ENCODE measurements at places on chromosomes 3 and 15.

GRCh38 chr3:186216900-186217819, 108.3 kb upstream of the ETV5 start:
- DNase-seq = no peak

DNA sequence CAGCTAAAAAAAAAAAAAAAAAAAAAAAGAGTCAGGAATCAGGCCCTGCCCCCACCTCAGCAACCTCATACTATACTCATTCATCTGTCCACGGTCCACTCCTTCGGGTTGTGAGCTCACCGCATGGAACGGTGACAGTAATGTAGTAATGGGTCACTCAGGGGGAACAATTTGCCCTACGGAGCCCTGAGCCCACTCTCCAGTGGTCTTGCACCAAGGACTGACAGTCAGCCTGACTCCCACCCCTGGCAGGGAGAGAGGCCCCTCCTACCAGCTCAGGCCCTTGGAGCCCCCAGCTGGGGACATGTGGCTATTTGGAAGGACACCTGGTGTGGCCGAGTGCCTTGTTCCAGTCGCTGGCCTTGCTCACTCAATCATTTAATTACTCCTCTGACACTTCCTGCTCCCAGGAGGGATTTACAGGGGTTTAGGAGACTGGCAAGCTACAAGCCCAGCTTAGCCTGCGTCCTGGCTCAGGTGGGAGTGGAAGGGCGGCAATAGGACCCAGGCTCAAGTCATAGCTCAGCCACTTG, 19.9 kb upstream of the CACNA2D2 start:
- peak; percentile 59 for DNase-seq

DNA sequence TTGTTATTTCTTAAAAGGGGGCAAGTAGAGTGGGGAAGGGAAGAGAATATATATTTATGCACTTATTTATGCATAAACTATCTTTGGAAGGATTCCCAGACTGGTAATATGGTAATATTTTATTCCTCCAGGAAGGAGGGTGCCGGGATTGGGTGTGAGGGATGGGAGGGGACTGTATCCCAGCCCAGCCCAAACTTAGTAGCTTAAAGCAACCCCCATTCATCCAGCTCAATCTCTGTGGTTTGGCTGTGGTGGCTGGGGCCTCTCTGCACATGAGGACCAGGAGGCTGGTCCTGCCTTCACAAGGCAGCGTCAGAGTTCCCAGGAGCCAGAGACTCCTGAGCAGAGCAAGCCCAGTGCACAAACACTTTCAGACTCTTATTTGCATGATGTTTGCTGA, 48.4 kb downstream of the CCNL1 start:
- no peak for DNase-seq

DNA sequence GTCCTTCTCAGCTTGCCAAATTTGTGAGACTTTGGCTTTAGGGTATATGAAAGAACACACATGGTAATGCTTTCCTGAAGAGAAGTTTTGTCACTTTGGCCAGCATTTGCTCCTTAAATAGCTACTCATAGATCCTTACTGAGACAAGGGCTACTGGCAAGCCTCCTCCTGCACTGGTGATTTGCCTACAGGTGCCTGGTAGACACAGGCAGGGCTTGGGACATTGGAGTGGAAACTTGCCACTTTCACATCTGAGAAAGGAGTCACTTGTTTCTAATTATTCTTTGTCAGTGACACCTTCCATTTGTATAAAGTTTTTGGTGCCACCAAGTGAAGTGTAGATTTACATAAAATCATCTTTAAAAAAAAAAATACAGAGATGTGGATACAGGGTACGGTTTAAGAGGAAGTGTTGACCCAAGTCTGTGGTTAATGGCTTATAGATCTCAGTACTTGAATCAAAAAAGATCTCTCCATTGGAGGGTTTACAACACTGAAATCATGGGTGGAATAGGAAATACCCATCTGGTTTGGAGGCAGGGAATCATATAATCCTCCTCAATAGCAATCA, 132.8 kb upstream of the GADL1 start:
- DNase-seq = no peak

DNA sequence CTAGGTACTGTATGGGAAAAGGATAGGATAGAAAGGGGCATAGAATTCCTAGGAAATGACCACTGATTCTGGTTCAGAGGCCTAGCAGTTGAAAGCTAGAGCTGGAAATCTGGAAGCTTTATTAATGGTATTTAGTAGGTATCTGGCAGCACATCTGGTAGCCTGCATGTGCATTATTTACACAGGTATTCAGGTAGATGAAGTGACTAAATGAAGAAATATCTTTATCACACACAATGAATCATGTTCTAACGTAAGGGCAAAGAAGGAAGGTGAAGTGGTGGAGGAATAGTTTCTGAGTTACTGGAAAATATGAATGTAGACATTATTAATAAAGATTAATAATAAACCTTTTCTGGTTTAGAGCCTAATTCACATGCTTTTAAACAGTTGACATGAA, 119.9 kb downstream of the MBNL1 start:
- DNase-seq = no peak

DNA sequence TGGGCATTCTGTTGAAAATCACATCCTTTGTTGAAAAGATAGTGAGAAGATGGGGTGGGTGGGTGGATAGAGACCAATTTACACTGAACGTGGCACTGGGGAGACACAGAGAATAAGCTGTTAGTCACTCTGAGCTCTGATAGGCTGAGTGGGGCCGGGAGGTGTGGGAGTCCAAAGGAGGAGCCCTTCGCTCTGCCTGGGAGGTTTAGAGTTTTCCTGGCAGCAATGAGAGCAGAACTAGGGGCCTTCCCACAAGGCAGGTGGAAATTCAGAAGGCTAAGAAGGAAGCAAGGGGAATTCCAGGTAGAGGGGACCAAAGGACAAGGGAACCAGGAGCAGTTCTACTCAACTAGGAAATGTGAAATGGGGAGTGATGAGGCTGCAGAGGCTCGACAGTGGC, 272.7 kb downstream of the RPLP1 start:
- DNase-seq = no peak

DNA sequence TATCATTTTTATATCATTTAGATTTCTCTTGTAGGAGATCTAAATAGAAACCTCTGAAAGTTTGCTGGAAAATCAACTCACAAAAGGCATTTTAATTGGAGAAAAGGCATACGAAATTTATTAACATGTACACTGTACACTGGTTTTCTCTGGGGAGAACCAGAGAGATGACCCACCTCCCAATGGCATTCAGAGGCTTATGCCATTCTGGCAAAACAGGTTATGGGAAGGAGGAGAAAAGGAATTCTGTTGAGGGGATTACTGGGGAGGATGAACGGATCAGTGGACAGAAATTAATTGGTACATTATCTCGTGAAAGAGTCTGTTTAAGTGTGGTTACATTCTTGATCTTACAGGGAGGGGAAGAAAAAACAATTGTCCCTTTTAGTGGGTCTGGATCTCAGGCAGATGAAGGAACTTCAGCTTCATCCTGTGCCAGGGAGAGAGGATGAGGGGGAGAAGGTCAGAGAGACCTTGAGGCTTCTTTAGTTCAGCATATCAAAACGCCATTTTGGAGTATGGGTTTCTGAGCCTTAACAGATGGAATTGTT, 16.5 kb downstream of the RAB11A start:
- DNase-seq = no peak

DNA sequence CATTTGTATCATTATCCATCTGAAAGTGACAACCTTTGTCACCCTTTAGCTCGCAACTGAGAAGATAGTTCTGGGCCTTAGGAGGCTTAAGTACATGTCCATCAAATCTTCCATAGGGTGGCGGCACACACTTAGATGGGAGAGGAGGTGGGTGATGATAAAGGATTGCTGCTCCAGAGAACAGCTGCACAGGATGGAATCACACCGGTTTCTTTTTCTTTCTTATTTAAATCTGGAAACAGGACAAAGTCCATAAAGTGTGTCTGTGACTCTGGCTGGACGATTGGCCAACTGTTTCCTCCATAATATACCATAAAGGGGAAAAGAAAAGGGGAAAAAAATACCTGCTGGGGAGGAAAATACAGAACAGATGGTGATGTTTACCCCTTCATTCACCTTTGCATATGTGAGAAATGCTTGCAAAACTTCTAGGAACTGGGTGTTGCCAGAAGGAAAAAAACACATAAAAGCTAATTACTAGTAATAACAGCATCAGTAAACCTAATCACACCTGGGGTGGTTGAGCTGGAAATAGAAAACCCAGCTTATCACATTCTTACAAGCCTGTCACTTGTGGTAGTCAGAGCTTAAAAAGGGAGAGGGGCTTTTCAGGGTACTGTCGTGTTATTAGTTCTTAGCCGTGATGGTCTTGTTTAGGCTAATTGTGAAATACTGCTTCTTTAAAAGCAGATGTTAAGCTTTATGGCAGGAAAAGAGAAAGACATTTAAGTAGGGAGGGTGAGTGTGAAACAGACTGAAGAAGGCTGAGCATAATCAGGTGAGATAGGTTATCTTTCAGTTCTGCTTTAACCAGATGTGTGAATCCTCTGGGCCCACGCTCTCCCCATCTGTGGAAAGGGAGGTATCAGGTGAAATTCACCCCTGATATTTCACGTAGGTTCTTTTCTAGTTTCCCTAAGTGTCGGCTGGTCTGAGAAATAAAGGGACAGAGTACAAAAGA, 16.7 kb downstream of the C2CD4A start:
- DNase-seq = no peak

All from eye (tissue), 1 donor.